GM12864 (cell line): ENCODE measurements at places on chromosomes 7 and 10.

- DNase-seq = no peak
Observed at GRCh38 chr10:120819366-120819765, 31.8 kb upstream of the WDR11 start.

- DNase-seq = no peak
Observed at GRCh38 chr7:81690251-81690650, 79.6 kb downstream of the HGF start.

DNA sequence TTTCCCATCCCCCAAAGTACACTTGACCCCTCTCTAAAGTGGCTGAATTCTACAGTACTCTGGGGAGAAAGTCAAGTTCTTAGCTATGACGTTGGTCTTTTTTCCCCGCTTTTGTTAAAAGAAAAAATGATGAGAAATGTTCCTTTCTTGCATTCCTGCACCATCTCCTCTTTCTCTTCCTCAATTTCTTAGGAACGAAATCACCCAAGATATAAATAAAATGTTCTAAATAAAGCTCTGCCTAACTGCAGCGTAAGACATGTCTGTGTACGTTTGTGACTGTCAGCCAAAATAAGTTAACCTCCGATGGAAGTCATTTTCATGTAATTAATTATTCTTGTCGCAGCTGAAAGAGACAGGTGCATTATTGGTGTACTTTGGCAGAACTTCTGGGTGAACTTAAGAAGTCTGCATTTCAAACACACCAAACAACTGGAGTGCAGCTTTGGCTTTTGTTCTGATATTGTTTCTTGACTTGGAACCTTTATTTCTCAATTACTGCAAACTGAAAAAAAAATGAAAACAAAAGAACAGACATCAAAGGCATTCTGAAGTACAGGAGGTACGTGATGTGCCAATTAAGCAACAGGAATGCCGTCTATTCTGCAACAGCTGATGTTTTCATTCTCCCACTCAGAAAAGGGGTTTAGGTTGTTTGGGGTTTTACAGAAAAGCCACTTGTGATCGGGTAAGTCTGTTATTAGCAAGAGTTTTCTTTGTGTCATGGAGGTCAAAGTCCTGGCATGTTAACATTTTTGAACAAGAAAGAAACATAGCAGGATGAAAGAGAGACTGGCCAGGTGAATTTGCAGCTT, 82.4 kb upstream of the SDK1 start:
- DNase-seq = no peak

DNA sequence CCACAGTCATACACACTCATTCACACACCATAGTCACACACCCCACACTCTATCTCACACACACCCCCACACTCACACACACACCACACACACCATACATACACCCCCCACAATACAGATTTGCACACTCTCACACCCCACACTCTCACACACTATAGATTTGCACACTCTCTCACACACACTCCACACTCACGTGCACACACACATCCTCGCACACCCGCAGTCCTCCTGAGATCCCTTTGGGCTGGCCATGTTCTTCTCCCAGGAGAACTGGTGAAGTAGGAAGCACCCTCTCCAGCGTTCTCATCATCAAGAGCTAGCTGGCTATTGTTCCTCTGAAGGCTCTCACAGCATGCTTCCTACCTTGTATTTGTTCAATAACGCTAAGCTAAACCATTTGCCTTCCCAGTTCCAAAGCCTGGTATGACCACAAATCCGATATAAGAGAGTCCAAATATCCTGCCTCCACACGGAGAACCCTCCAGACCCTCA, 86.2 kb downstream of the HECW1 start:
- no peak for DNase-seq

GRCh38 chr10:17878896-17879295, 69.7 kb downstream of the MRC1 start:
- DNase-seq = no peak

- no peak for DNase-seq
Observed at GRCh38 chr10:124465777-124466488, 4.3 kb downstream of the LHPP start.

DNA sequence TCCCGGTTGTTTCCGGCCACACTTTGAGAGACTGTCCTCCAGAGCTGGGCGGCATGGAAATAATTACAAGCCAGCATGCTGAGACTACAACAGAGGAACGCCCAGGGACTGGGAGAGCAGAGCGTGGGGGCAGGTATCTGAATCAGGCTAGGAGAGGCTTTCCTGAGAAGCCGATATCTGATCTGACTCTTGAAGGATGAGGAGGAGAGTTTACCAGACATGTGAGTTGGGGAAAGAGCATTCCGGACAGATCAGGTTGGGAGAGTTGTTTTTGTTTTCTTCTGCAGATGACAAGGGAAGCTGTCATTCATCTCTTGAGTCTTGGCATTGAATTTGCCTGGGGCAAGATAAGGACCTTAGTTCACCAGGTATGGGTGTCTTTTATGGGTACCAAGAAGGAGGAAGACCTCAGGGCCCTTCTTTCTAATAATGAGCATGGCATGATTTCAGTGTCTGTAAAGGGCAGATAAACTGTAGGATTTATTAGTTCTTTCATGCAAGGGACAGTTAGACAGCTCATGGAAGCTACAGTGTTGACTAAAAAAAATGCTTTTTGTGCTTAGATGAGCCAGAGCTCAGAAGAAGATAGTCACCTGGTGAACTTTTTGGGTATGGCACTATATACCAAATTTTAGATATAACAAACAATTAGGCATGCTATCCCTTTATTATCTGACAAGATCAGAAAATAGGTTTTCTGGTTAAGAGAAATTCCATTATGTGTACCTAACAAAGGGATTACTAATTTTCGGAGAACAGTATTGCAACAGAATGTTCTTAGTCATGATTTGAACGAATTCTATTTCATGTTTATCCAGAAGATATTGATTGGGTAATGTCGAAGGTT, 36.2 kb downstream of the WBP1L start:
- DNase-seq = no peak

DNA sequence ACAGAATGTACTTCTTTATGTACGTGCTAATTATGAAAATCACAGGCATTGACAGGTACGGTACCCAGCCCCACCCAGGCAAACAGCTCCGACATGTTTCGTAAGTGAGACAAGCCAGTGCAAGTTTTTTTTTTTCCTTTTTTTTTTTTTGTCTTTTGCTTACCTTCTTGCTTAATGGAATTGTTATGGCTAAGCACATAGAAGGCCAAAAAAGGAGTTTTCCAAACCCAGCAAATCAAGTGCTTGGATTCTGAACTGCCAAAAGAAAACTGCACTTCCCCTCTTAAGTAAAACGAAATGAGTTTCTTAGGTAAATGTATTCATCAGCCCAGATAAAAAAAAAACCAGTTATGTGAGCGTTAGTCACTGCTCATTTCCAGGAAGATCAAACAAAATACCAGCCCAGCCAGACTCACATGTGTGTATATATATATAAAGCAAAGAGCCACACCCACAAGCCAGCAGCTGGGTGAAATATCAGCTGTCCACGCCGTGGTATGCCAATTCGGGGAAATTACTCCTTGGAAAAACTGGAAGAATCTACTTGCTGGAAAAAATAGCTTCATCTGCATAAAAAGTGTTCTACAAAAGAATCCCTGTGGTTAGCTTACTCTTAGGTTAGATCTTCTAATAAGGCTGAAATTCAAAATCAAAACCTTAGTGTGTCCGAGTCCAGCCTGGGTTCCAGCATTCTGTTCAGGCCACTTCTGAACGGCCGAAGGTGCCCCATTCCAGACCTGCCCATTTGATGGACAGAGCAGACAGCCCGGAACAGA, 8.0 kb downstream of the KLF6 start:
- DNase-seq = no peak

- DNase-seq = no peak
Observed at GRCh38 chr10:63753808-63754207, 232.6 kb downstream of the REEP3 start.

GRCh38 chr10:119375574-119376272, 166.8 kb downstream of the RGS10 start:
- no peak for DNase-seq

- DNase-seq = no peak
Observed at GRCh38 chr10:110786172-110786571, 85.6 kb upstream of the PDCD4 start.

- peak; percentile 92 for DNase-seq
Observed at GRCh38 chr10:11178606-11179515, 161.2 kb downstream of the CELF2 start.

- DNase-seq = no peak
Observed at GRCh38 chr7:86437951-86438450, 205.7 kb upstream of the GRM3 start.

DNA sequence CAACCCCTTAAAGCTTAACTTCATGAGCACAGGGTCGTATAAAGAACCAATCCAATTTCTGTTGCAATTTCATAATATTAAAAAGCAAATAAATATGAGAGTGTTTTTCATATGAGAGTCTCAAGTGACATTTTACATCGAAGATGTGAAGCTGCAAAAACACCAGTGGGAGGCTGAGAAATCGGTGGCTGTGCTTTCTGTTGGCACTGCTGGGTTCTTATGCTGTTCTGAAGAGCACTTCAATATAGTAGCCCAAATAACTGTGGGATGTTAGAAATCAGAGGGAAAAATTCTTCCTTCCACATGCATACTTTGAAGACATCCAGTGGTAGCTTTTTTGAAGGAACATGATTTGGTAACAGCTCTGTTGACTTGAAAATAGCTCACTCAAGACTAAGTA, 245.8 kb downstream of the ARHGAP21 start:
- no peak for DNase-seq

- no peak for DNase-seq
Observed at GRCh38 chr10:22931948-22932347, 4.1 kb downstream of the ARMC3 start.

GRCh38 chr7:100430493-100431285, 1.1 kb downstream of the MEPCE start:
- no peak for DNase-seq

DNA sequence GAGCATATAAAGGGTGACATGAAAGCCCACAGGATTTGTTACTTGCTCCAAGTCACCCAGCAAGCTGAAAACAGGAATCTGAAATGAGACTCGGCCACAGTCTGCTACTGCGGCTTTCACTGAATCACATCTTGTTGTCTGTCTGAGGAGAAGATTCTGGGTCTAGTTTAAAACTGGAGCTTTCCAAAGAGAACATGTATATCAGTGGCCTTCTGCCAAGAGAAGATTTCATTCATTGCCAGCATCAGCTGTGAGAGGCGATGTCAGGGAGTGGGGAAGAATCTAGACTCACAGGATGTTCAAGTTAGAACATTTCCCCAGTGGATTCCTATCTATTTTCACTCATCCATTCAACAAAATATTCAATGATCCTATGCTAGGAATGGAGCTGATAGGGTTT, 122.8 kb downstream of the GALNT17 start:
- no peak for DNase-seq

- DNase-seq = no peak
Observed at GRCh38 chr10:58064714-58065528, 202.8 kb downstream of the IPMK start.

- no peak for DNase-seq
Observed at GRCh38 chr10:5334196-5334880, 30.4 kb upstream of the UCN3 start.

DNA sequence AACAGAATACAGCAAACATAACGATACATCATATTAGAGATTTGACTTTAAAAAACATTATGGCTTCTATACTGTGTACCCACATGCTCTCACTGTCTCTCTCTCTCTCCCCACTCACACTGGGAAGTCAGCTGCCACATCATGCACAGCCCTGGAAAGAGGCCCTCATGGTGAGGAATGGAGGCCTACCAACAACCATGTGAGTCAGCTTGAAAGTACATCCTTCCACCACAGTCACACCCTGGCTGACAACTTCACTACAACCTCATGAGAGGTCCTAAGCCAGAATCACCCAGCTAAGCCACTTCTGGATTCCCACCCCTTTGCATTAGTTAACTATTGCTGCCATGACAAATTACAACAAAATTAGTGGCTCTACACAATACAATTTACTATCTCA, 23.3 kb upstream of the GPR22 start:
- no peak for DNase-seq

DNA sequence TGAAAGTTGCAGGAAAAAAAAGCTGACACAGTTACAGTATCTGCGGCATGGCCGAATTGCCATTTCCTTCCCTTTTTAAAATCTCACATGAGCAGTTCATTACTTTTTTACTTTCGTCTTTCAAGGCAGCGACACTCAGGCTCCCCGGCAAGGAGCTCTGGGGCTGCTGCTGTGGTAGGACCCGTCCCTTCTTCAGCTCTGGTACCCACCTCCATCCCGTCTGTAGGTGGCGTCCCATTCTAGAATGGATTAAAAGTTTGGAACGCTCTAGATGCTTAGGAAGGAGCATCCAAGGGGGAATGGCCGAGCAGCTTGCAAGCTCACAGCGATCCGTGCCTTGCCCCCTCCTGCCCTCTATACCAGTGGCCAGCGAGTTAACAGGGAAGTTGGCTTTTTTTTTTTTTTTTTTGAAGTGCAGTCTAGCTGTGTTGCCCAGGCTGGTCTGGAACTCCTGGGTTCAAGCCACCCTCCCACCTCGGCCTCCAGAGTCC, 22.8 kb upstream of the TTYH3 start:
- DNase-seq = no peak

DNA sequence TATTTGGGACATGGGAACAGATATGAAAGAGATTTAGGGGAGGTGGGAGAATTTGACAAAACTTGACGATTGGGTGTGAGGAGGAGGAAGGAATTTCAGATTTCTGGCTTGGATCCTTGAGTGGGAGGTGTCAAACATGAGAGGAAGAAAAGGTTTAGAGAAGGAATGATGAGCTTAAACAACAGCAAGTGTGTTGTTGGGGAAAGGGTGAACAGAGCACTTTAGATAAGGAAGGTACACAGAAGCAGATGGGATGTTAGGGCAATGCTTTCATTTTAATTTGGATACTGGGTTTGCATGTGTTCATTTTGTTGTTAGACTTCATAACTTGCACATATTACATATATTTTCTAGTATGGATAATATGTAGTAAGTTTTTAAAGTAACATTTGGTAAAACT, 23.2 kb downstream of the REEP3 start:
- no peak for DNase-seq

- DNase-seq = no peak
Observed at GRCh38 chr7:78675511-78675910, 778.0 kb downstream of the MAGI2 start.

DNA sequence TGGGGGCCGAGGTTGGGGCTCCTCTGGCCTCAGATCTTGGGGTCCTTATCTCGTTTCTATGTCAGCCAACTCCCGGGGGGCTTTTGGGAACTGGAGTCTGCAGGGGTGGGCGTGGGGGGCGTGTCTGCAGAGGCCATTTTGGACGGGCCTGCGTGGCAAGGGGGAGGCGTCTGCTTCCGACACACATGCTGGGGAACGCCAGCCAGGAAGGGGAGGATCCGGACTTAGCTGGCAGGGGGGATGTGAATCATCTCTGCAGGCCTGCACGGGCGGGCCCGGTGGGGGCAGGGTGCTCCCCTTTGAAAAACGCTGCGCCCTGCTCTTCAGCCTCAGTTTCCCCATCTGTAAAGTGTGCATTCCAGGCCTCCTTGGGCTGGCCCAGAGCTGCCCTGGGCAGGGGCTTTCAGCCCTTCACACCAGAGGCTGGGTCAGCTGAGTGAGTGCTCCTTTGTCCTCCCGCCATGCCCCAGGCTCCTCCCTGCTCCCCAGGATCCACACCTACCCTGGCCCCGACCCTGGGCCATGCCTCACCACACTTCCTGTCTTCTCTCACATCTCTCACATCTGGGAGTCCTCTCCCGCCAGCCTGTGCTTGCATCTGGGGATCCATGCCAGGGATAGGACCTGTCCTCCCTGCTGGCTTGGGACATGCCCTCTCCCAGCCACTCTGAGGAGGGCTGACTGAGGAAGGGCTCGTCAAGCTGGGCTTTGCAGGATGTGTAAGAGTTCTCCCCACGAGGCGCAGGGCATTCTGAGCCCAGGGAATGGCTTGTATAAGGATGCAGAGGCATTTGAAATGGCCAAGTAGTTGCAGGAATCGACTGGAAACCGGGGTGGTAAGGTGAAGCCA, 172.6 kb upstream of the TNRC18 start:
- DNase-seq = no peak
